ENCODE measurements at places on chromosomes 7 and 10.
A peak's percentile ranks its signal among the peaks of the same experiment; 100 is the strongest.

GRCh38 chr7:112699725-112700513, 90.3 kb downstream of the TMEM168 start:
- no peak for DNase-seq

DNA sequence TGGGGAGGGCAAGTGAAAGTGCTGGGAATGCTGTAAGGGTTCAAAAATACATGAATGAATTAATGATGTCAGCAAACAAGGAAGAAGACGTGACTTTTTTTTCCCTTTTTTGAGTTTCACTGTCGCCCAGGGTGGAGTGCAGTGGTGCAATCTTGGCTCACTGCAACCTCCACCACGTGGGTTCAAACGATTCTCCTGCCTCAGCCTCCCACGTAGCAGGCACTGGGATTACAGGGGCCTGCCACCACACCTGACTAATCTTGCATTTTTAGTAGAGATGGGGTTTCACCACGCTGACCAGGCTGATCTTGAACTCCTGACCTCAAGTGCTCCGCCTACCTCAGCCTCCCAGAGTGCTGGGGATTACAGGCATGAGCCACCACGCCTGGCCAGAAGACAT, 30.0 kb downstream of the DENND10 start:
- no peak for DNase-seq

DNA sequence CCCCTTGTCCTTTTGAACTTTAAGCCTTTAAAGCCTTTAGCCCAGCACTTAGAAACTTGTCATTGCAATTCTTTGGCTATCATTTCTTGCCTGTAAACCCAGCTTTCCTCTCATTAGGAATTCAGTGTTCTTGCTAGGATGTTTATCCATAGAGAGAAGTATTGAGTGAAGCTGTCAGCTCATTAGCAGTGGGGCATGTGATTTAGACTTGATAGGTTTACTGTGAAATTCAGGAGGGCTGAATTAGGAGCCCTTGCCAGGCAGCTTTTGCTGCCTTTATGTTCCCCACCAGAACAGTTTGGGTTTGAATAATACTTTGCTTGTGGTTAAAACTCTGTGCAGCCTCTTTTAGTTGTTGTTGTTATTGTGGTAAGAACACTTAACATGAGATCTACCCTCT, 39.5 kb downstream of the LHFPL3 start:
- DNase-seq, result no peak

DNA sequence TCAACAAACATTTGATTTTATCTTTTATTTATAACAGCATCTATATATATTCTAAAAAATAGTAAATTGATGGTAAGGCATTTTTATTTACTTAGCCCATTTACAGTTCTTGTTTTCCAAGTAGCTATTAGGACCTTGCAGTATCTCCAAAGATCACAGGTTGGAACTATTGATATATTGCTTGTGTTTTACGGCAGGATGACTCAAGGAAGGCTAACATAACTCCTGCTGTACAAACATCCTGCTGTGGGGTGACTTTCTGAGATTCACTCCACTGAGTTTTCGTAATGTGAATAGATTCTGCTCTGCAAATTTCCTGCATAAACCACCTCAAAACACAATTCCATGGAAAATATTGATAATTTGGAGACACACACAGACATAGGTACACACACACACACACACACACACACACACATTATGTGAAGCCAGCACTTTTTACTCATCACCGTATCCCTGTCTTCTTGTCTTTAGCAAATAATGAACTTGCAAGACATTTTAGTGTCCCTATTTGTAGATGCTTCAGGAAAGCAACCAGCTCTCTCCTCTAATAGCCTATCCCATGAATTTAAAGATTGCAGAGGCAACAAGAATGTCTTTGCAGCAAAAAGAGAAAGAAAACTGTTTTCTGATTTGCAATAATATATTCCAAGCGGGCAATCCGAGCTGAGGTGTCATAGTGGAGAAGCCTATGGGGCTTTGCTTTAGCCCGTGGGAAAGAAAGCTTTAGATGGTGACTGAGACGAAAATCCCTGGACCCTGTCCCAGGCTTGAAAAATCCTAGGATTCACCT, 722 bp downstream of the AGR2 start:
- no peak for DNase-seq

DNA sequence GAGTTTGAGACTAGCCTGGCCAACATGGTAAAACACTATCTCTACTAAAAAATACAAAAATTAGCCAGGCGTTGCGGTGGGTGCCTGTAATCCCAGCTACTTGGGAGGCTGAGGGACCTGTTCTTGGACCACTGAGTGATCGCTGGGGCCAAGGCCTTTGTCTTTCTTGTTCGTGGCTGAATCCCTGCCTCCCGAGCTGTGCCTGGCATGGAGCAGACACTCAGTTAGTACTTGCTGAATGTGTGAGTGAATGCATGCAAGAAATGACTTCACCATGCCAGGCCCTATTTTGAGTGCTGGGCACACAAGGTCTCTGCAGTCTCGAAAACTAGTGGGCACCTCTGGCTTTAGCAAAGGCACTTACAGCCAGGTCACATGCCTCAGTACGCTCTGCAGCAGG, 85.1 kb downstream of the HIP1 start:
- no peak for DNase-seq

DNA sequence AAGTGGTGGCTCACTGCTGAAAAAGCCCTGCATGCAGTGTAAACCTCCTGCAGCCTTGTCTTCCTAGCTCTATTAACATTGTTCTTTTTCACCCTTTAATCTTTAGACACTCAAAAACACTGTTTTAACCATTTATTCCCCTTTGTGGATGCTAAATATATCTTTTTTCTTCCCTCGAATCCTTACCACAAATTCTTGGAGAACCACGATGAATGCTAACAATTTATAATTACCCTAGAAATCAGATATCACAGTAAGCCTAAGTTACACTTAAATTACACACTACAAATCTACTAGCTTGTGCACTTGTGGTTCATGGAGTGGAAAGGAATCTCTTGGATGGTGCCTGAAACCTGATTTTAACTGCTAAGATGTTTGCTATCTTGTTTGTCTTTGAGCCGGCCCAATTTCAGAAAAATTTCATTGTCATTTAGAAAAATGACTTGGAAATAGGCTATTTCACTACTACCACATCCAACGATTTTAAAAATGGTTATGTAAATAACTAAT, 125.1 kb upstream of the NOBOX start:
- DNase-seq, result no peak

GRCh38 chr10:43401627-43402026, 7.4 kb downstream of the HNRNPF start:
- no peak for DNase-seq

DNA sequence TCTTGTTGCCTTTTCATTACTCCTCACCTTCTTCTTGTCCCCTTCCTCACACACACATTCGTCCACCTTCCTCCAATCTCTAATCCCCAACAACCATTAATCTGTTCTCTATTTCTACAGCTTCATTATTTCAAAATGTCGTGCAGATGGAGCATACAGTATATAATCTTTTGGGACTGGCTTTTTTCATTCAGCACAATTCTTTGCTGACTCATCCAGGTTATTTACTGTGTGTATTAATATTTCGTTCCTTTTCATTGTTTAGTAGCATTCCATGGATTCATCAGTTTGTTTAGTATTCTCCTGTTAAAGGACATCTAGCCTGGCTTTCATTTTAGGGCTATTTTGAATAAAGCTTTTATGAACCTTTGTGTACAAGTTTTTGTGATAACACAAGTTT, 159.3 kb downstream of the PTPN20 start:
- DNase-seq, result no peak

GRCh38 chr10:113069595-113069994, 119.5 kb downstream of the TCF7L2 start:
- no peak for DNase-seq

- no peak for DNase-seq
Measured at GRCh38 chr10:17330501-17330900, 102.5 kb downstream of the VIM start.

DNA sequence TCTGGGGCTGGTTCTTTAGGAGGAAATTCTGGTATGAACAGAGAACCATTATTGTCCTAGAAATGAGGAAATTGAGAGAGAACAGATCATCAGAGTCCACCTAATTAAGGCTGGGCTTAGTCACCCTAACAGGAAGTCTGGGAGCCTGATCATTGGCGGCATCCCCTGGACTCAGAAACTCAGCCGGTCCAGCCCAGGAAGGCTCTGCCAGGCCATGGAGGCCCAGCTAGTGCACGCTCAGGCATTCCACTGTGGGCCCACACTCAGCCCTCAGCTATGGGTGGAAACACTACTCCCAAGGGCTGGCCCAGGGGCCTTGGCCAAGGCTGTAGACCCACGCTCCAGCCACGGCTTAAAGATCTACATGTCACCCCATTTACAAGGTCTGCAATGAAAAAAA, 109.2 kb downstream of the PTPN20 start:
- DNase-seq, result no peak

DNA sequence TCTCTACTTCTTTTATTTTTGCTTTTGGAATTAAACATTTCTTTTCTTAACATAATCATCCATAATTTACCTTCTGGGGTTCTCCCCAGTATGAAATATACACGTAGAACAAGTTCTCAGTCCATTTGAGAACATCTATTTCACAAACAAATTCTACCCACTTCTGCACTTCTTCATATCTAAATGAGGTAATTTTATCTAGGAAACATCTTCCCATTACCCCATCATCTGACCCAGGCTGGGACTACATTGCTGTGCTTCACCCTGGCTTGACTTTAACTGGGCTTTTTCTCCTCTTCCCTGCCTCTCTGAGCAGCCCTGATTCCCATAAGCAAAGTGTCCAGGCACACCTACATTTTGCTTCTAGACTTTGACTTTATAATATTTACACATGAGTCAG, 43.3 kb upstream of the AMPH start:
- DNase-seq, result no peak

DNA sequence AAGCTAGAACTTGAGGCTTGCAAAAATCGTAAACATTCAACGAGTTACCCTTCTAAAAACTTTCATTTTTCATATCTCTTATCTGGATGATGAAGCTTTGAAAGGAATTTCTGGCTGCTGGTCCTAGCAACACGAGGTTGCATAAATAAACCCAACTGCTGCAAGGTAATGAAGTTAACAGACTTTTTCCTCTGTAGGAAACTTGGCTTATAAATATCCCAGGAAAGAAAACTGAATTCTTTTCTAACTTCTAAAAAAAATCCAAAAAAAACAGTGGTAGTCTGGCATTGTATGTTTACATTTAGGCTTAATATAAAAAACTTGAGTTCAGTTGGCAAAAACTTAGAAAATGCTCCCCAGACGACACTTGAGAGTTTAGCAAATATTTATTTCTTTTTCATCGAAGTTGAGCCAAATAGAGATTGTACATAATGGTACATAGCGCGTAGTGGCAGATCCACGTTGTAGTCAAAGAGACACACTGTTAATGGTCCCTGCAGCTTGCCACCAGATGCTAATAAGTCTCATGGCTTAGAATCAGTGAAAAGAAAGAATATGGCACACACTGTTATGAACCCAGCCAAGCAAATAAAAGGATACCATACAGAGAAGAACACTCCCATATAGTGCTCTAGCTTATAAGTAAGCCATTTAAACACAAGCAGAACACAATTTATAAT, 200.3 kb upstream of the PCLO start:
- no peak for DNase-seq

- DNase-seq, result no peak
Measured at GRCh38 chr7:6252748-6253147, 19.7 kb downstream of the CYTH3 start.

DNA sequence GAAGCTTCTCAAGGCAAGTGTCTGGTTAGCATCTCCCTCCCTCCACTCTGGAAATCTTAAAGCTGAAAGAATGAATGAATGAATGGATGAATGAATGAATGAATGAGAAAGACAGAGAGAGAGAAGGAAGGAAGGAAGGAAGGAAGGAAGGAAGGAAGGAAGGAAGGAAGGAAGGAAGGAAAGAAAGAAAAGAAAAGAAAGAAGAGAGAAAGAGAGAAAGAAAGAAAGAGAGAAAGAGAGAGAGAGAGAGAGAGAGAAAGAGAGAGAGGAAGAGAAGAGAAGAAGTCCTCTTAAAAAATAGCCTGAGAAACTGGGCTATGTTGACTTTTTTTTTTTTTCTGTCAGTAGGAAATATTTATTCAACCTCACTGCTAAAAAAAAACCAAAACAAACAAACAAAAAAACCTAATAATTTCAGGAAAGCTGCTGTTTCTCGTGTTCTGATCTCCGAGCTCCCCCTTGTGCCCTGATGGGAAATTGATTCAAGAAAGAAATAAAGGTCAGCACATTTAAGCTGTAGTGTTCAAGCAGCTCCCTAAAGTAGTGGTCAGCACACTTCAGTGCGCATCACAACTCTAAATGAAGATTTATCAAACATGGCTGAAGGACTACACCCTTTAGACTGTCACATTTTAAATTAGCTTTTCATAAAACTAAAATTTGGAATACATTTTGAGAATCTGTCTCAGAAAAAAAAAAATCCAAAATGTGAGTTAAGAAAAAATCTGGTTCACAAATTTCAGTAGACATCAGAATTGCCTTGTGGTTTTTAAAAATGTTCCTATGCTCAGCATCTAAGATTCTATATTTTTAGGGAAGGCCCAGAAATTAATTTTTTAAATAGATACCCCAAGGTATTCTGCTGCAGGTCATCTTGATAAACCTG, 154.3 kb downstream of the ELAPOR2 start:
- DNase-seq, result peak; percentile 22

DNA sequence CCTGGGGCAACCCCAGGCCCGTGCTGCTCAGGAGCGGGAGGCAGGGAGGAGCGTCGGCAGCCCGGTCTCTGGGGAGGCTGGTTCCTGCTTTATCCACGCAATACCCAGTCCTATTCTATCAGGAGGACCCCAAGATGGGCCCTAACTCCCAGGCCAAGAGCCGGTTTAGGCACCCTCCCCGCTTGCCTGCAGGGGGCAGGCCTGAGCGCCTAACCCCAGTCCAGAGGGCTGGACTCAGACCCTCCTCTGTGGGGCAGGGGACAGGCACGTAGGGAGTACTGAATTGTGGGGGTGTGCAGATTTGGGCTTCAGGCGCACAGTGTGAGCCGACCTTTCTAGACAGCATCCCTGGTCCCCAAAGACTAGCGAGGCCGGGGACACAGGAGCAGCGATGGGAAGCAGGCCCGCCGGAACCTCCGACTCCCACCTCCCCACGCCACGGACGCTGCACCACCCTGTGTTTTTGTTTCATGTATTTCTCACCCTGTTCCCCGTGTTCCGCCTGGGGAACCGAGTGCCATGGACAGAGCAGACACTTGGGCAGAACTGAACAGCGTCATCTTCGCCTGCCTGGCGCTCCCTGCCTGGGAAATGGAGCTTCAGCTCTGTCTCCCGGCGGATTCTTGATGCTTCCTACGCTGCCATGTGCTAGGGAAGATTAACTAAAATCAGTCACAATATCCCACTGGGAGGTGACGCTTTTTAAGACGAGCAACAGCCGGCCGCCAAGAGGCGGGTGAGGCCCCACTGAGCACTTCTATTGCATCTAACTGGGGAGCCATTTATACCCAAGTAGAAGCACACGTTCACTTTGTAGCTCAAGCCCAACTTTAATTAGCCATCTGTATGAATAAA, 5.3 kb downstream of the NUDT1 start:
- DNase-seq, result peak; percentile 4

- DNase-seq, result no peak
Measured at GRCh38 chr7:134395604-134396003, 63.3 kb downstream of the AKR1B1 start.

Data from NCI-H1417 (cell line).